Stimulated activated CD4-positive, alpha-beta T cell treated with anti-CD3 and anti-CD28 coated beads, Interleukin-1b, Interleukin-23, amount 100 ng/mL, for 48 hours (primary cell): ENCODE measurements at places on chromosomes 5 and 9.

DNA sequence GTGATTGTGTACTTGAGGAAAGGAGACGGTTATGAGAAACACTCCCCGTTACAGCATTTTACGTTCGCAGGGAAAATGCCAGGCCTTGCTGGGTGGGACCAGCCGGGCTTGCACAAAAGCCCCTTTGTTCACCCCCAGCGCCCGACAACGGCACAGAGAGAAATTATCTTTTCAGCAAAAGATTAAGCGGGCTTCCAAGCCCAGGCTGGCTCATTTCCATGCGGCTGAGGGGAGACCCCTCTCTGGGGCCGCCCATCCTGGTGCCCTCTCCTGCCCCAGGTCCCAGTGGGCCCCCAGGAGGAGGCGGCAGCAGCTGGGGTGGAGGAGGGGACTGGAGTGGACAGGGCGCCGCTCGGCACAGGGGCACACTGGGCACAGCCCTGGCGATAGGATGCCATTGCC, 50.8 kb upstream of the NOTCH1 start:
- no peak for DNase-seq

GRCh38 chr9:112170235-112170634, 4.9 kb downstream of the SUSD1 start:
- no peak for DNase-seq

GRCh38 chr5:2039180-2039531, 156.4 kb upstream of the IRX4 start:
- DNase-seq, result no peak

GRCh38 chr9:21110708-21111576, 30.7 kb downstream of the IFNW1 start:
- DNase-seq, result no peak

GRCh38 chr9:82284758-82285157, 296.2 kb downstream of the SPATA31D1 start:
- no peak for DNase-seq

DNA sequence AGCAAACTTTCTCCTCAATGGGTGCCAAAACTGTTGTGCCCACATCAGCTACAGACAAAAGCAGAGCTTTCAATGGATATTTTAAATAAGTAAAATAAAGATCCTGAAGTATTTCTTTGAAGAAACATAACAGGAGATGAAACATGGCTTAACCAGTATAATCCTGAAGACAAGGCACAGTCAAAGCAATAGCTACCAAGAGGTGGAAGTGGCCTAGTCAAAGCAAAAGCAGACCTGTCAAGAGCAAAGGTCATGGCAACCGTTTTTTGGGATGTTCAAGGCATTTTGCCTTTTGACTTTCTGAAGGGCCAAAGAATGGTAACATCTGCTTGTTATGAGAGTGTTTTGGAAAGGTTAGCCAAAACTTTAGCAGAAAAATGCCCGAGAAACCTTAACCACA, 77.9 kb downstream of the ANXA1 start:
- no peak for DNase-seq
